Fibroblast of skin of right quadriceps (primary cell): ENCODE measurements at places on chromosomes 6 and 20.
A peak's percentile ranks its signal among the peaks of the same experiment; 100 is the strongest.

- DNase-seq = no peak
Measured at GRCh38 chr20:43820731-43821330, 93.8 kb upstream of the TOX2 start.

DNA sequence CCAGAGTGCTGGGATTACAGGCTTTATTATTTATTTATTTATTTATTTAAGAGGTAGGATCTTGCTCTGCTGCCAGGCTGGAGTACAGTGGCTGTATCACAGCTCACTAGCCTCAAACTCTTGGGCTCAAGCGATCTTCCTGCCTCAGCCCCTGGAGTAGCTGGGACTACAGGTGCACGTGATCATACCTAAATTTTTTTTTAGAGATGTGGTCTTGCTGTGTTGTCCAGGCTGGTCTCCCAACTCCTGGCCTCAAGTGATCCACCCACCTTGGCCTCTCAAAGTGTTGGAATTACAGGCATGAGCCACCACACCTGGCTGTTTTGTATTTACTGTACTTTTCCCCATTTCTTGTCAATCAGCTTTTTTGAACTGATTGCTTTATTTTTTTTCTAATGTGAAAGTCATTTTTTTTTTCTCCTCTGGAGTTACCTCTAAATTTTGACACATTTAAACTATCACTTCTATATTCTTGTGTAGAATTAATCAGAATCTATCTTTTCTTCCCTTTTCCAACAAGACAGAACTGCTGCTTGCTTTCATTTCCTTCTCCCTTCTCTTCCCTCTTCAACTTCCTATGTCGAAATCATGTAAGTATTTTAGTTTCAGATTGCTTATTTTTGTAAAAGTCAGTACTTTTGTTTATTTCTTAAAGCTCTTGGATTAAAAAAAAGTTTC lies 12.0 kb downstream of the PANK2 start:
- DNase-seq = no peak

- peak; percentile 75 for DNase-seq
Measured at GRCh38 chr20:36153736-36154699, 522 bp upstream of the EPB41L1 start.

DNA sequence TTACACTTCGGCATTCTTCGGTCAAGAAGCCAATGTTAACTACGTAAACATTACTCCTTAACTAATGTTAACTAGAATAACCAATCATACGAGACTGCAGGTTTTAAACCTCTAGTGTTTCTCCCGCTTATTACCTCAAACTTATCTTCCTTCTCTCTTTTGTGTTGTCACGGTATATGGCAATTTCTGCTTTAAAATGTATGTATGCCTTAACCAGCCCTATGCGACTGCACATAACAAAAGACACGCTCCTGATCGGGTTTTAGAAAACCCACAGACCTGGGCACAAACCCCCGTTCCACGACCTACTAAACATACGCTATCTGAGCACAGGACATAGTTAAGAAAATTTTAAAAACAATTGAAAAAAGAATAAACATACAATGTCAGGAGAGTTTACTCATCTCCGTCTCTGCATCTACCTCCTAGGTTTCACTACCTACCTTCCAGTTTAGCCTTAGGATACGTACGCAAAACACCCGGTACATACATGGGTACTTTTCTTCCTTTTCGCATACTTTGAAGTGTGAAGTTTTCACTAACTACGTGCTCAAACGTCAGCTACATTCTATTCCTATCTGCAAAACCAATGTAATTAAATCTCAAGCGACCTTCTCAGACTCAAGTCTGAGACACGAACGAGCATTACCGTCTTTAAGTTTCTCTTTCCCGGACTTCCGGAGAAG lies 1.1 kb downstream of the CD164 start:
- DNase-seq = no peak

GRCh38 chr6:14083262-14083661 lies 34.3 kb upstream of the CD83 start:
- DNase-seq = no peak

GRCh38 chr6:8900056-8900455 lies 464.7 kb upstream of the SLC35B3 start:
- no peak for DNase-seq

GRCh38 chr20:33979094-33979493 lies 14.6 kb upstream of the RALY start:
- DNase-seq = no peak

DNA sequence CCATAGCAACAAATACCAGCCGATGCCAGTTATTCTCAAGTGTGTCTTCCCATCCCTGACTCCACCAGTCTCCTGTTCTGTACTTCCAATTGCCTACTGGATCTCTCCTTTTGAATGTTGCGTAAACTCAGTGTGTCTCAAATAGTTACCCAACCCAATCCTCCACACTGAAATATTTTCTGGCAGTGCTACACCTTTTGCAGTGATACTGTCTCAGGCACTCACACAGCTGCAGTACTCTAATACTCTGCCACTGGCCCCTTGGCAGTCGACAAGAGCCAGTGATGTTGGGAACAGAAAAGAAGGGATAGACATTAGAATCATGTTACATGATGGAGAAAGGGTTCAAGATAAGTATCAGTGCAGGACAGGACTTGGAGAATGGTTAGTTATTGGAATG lies 31.8 kb upstream of the FOXO3 start:
- DNase-seq = no peak

DNA sequence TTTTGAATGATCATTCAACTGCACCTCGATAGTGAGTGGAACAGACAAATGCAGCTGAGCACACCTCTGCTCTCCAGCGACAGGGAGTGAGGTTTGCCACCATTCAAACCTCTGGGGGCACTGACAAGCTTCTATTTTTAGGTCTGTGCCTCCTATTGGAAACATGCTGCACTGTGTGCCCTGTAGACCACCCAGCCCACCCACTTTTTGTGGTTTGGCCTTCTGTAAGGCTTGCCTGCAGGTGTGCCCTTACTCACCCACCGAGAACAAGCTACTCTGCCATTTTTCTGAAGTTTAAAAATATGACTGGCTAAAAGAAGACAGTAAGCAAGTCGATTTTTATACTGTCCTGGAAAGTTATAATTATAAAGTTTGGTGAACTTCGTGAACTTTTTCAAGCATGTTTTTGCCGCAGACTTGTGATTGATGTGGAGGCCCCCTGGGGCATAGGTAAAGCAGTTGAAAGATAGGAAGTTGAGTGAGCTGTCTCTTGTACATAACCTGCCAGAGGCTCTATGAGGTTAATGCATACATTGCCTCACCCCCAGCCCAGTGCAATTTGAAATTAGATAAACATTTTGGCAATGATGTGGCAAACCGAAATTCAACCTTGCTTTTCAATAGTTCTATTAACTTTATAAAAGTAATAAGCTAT lies 53.8 kb downstream of the ADGRG6 start:
- no peak for DNase-seq

- no peak for DNase-seq
Measured at GRCh38 chr20:49100972-49101371, 54.9 kb downstream of the CSE1L start.

DNA sequence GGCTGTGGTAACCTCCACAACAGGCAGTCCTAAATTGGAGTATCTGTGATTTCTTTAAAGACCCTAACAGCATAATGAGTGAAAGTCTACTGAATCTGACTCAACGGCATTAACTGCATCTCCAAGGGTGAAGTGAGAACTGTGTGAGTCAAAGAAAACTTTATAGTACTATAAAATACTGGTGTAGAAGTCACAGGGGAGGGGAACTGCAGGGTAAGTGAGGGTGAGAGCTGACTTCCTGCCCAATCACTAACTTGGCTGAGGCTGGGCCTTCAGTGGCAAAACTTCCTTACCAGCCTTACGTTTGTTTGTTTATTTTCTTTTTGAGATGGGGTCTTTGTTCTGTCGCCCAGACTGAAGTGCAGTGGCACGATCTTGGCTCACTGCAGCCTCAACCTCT lies 109.8 kb downstream of the PTPRK start:
- peak; percentile 17 for DNase-seq

GRCh38 chr6:109053336-109053735 lies 41.3 kb downstream of the SESN1 start:
- DNase-seq = peak; percentile 65

GRCh38 chr20:19868441-19868840 lies 110.4 kb downstream of the RIN2 start:
- no peak for DNase-seq

DNA sequence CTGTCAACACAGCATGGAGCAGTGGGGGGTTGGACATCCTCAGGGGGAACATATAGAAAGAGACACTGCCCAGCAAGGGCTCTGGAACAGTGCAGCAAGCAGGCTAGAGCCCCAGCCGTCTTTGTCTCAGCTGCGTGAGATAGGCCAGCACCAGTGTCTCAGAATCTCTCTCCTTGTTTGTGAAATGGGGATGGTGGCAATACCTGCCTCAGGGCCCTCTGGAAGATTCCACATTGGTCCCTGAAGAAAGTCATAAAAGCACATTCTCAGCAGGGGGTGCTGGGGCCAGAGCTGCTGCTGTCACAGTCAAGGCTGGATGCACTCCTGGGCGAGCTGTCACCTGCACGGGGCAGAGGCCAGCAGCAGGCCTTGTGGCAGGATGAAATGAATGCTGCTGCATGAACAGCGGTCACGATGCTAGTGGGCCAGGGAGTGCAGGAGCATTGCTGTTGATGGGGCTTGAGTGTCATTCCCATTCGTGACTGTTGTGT lies 121.7 kb downstream of the SYCP2 start:
- no peak for DNase-seq

GRCh38 chr6:87099472-87099871 lies 4.6 kb upstream of the CGA start:
- no peak for DNase-seq

DNA sequence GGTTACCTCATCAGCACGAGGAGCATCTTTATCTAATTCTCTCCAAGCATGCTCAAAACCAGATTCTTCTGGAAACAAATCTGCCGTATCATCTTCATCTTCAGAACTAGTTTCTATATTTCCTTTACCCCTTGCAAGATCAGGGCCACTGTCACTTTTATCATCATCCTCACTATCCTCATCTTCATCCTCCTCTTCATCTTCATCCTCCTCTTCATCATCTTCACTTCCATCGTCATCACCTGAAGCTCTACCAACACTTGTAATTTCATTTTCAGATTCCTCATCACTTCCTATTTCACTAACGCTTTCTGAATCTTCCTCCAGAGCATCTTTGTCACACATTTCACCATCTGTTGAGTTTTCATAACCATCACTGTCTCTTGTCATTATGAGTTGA lies 8.9 kb downstream of the ESF1 start:
- DNase-seq = no peak

DNA sequence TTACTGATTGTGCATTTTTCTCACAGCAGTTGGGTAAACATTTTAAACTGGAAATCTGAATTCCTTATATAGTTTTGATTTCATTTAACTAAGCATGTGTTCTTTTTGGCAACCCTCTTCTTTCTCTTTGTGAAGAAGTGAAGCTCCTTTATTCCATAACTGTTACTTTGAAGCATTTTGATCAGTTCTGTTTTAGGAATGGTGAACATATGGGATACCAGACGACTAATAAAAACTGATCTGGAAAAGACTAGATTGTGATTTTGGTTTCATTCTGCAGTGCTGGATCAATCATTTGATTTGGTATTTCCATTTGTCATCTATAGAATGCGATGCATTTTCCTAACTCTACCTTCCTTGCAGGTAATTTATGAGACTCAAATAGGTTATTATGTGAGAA lies 9.8 kb downstream of the AFG1L start:
- no peak for DNase-seq

DNA sequence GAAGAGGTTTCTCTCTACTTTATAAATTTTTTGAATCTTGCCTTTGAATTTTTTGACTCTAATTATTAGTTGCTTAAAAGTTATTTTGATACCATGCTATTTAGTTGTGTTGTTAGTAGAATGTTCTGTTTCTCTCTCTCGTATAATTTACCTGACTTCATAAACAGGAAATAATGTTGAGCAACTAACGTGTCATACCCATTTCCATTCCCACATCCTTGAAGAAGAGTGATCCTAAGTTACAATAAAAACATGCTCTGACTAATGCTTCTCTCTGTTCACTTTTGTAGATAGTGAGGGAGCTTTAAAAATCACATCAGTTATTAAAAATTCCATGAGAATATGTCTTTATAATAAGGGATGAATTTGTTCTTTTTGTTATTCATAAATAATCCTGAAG lies 69.7 kb downstream of the SAMD5 start:
- no peak for DNase-seq

GRCh38 chr6:55578537-55579363 lies at the start of gene HMGCLL1:
Gene HMGCLL1 (minus strand): TSS chr6:55579192. CDS start chr6:55579055, 137 bp downstream.
- DNase-seq = peak; percentile 8

DNA sequence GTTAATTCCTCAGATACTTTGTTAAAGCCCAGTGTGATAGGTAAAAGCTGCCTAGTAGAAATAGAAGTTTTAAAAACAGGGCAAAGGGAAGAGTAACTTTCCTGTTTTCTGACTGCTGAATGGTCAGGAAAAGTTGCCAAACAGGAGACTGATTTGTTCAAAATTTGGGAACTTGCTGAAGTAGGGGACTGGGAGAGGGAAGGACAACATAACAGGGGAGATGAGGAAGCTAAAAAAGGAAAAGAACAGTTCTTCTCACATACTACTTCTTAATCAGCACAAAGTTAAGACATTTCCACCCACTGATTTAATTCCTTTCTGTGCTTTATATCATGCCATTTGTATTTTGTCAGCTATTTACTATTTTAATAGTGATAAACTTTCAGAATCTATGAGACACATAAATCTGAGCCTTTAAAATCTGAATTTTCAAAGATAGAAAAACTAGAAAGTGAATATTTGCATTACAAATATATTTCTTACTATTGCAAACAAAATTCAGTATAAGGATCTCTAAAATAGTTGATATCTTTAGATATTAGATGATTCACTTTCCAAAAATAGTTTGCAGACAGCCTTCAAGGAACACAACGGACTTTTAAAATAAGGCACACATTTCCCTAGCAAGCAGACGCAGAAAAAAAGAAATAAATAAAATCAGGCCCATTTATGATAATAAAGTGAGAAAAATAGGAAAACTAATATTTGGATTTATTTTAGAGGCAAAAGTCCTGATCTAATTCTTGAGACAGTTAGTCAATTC lies 36.9 kb upstream of the SLC16A10 start:
- DNase-seq = no peak

DNA sequence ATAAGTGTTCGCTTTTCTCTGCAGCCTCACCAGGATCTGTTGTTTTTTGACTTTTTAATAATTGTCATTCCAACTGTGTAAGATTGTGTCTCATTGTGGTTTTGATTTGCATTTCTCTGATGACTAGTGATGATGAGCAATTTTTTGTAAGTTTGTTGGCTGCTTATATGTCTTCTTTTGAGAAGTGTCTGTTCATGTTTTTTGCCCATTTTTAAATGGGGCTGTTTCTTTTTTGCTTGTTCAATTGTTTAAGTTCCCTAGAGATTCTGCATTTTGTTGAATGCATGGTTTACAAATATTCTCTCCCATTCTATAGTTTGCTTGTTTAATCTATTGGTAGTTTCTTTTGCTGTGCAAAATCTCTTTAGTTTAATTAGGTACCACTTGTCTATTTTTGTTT lies 295.9 kb downstream of the PACRG start:
- no peak for DNase-seq

- DNase-seq = no peak
Measured at GRCh38 chr6:14451594-14452374, 334.2 kb downstream of the CD83 start.
